Putamen (tissue), 1 donor: ENCODE measurements at places on chromosomes 12 and 14.
A peak's percentile ranks its signal among the peaks of the same experiment; 100 is the strongest.

DNA sequence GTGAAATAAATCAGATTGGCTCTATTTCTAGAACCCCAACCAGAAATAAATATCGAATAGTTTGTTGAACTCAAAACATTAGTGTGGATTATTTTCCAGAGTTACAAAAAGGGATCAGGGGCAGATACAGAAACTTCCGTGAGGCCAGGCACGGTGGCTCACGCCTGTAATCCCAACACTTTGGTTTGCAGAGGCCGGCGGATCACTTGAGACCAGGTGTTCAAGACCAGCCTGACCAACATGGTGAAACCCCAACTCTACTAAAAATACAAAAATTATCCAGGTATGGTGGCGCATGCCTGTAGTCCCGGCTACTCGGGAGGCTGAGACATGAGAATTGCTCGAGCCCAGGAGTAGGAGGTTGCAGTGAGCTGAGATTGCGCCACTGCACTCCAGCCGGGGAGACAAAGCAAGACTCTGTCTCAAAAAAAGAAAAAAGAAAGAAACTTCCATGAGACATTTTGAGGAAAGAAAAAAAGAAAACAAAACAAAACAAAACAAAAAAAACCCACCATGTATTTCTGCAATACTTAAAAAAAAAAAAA lies 2.1 kb downstream of the FBXO21 start:
- no peak for DNase-seq

DNA sequence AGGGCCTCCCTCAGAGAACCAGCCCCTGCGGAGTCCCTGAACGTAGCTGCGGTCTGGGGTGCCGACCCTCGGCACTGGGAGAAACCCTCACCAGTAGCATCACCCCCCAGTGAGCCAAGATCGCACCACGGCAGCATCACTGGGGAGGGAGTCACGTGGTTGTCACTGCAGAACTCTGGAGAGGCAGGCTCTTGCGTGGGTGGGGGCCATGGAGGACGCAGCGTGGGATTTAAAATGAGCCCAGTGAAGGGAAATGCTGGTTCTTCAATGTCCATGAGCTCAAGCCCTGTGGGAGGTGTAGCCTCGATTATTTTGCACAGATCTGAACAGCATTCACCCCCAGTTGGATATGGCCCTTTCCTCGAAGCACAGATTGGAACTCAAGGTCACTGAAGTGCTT lies 3.9 kb upstream of the GALNT9 start:
- no peak for DNase-seq

- DNase-seq, result no peak
These were observed 46.9 kb downstream of the ZFYVE21 start for GRCh38 chr14:103762541-103762940.

GRCh38 chr12:89924191-89924590 lies 215.6 kb upstream of the ATP2B1 start:
- no peak for DNase-seq

- DNase-seq, result no peak
These were observed 97.2 kb upstream of the TMEM260 start for GRCh38 chr14:56482310-56482911.

DNA sequence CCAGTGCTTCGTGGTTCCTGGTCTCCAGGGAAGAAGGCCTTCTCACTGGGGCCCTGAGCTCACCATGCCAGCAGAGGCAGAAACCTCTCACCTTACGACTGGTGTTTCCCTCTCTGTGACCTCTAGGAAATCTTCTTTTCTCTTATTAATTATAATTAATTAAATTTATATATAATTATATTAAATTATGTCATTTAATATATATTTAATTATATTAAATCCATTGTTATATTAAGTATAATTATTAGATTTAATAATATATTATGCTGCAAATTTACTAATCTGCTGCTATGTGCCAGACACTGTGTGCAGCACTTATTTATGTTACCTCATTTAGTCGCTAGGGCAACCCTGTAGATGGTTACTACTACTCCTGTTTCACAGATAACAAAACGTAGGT lies 70.3 kb upstream of the MBIP start:
- DNase-seq, result no peak

DNA sequence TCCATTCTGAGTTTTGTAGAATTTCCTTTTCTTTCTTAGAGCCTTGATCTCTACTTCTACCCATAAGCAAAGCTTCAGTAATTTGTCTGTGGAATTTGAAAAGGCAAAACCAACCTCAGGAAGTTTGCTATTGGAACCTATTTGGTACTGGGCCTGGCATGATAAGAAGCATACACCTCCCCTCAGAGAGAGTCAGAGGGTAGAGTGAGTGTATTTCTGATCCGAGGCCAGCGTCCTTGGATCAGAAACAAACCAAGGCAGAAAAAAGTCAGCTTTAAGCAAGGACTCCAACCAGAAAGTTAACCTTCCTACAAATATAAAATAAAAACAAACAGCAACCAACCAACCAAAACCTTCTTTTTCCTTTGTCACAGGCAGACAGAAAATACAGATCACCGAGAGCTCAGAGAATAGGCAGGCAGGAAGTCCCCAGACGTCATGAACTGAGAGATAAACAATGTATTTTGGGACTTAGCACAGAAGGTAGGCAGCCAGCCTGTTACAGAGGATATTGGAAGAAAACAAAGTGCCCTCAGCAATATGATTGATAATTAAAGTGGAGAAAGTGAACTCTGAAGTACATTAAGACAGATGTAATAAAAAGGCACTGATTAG lies 141.5 kb downstream of the NEDD1 start:
- no peak for DNase-seq

- DNase-seq, result peak; percentile 42
These were observed 9.4 kb downstream of the LHX5 start for GRCh38 chr12:113462117-113462774.

DNA sequence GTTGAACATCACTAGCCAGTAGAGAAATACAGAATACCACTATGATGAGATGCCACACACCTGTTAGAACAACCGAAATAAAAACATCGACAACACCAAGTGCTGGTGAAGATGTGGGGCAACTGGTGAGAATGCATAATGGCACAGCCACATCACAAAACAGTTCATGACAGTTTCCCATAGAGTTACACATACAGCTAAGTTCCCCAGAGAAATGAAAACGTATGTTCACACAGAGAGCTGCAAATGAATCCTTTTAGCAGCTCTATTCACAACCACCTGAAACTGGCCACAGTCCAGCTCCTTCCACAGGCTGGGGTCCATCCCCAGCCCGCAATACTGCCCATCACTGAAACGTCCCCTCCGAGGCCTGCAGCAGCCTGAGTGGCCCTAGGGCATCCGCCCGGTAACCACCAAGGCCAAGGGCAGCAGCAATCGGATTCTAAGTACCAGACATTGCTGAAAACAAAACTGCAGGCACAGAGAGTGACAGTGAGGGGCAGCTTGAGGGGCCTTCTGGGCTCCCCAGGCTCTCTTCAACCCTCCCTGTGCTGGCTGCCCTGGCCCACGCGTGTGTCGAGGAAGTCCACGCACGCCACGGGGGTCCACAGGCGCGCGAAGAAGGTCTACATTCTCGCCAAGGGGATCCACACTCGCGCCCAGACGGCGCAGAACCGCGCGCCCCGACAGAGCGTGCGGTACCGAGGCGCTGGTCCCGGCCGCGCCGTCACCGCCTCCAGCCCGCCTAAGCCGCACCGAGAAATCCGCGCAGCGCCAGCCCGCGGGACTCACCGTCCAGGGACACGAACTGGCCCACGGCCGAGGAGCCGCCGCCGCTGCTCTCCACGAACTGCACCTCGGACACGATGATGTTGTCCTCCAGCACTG lies 903 bp downstream of the BRF1 start:
- no peak for DNase-seq

DNA sequence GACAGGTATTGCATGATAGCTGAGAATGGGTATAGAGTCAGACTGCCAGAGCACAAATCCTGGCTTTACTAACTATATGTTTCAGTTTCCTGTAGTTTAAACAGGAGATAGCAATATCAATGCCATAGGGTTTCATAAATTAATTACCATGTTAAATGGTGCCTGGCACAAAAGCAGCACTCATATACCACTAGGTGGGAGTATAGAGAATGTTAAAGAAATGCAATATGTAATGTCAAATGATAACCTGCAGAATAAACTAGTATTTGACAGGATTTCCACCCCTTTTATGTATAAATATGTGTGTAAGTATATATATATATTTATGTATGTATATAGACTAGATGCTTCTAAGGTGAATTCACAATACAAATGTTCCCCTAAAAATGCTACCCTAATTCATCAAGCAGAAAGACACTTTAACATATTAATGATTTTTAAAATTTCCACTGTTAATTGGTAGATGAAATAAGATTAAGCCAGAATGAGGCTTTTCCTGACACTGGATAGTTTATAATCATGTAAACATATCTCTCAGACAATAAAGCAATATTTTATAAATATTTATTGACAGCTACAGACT lies 8.6 kb downstream of the WDR89 start:
- no peak for DNase-seq
